ENCODE measurements at places on chromosomes 12 and 14.

DNA sequence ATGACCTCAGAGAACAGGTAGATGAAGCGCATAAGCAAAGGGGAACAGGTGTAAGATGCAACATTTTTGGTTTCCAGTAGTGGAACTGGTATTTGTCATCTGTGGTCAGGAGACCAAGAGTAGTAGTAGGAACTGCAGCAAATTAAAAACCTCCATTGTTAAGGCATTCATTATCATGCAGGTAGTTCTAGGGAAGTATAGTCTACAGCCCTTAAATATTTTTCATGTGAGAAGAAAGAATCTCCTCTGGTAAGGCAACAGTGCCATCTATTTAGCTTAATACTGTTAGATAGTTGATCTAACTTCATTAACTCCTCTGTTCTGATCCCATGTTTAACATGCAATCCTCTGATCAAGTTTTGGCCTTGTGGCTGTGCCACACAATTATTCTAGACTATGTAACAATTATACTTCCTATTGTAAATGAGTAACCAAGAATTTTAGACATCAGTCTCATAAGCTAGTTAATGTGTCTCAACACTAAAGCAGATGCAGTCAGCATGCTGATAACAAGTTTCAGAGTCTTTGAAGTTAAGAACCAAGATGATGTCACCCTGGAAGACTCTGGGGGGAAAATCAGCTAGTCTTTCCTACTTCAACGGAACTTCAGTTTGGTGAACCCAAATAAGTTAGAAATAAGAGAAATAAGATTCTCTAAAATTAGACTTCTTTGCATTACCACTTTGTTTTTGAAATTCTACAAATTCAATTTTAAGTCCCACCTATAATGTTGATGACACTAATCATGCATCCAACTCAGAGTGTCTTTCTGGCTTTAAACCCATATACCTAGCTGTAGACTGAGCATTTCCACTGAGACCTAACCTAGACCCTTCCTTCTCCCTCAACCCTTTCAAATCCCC is 70.9 kb downstream of the STXBP6 start:
- DNase-seq, result no peak

DNA sequence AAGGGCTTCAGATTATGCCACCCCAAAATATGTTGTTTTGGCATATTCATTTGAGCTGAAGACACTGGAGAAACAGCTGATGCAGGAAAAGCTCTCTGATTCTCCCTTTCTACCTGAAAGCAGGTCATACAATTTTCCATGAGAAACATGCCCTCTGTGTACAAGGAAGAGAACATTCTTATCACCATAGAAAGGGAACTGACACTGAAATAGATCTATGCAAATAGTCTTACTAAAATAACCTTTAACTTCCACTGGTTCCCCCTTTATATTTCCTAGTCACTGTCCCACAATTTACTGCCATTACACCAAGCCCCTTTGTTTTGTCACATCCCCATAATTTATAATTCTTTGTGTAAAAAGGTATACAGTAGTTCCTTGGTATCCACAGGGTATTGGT is 9.6 kb upstream of the PHC1 start:
- no peak for DNase-seq

- DNase-seq, result no peak
Observed at GRCh38 chr12:124097701-124098100, 124.7 kb downstream of the ZNF664 start.

- no peak for DNase-seq
Observed at GRCh38 chr14:54803926-54804537, 98.6 kb downstream of the GCH1 start.

- no peak for DNase-seq
Observed at GRCh38 chr12:121181181-121181580, 28.7 kb upstream of the P2RX4 start.

DNA sequence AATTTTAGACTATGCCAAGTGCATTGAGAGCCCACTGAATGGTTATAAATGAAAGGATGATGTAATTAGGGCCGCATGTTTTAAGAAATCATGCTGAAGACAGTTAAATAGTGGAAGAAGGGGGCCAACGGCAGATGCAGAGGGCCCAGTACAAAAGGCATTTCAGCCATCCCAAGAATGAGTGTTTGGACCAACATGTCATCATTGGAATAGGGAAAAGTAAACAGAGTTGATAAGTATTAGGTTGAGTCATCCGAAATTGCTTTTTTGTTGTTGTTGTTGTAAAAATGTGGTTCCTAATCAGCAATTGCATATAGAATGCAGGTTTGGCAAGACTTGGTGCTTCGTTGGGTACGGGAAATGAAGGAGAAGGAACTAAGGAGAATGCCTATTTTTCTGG is 29.5 kb downstream of the BMP4 start:
- DNase-seq, result no peak

- DNase-seq, result no peak
Observed at GRCh38 chr14:75811872-75812499, 150.9 kb downstream of the TTLL5 start.

DNA sequence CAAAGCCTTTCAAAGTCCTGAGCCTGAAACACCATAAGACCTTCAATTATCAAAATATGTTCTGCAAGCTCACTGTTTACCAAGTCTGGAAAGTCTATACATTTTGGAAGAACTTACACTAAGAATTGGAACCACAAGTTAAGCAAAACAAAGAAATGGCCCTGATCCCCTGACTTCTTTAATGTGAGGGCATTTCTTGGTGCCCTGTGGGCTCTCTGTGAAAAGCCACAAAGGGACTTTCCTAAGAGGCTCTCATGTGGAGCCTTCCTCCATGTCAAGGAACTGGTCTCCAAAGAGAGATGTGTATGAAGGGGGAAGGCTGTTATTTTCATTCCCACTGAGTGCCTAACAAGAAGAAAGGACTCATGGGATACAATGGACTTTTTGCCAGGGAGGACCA is 13.5 kb upstream of the MYH6 start:
- no peak for DNase-seq

DNA sequence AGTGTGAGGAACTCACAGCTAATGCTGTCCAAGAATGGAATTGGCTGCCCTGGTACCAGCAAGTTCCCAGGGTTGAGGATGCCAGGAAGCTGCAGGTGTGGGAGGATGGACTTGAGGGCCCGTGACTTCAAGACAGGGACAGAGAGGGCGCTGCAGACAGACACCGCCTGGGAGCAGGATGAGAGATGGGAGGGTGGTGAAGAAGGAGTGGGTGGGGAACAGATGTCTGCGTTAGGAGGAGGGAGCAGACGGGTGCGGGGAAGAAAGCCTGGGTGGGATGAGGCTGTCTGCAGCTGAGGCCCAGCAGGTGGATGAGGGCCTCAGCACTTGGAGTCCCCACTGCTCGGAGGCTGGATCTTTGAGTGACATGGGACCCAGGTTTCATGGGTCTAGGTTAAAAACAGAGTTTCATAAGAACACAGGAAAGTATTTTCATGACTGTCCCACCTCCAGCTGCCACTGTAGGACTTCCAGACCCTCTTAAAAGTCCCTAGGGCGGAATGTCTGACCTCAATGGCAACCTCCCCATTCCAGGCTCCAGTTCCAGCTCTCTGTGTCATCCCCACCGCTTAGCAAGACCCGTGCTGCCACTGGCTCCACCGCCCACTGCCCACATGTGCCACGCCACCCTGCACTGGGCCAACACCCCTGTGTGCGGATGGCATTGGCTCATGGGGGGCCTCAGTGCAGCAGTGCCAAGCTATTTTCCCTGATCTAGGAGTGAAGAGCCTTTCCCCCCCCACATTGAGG is 70.3 kb upstream of the SCN8A start:
- DNase-seq, result no peak

GRCh38 chr12:121112496-121112895 is 20.2 kb upstream of the P2RX7 start:
- no peak for DNase-seq

- DNase-seq, result no peak
Observed at GRCh38 chr14:103594265-103594664, 31.5 kb downstream of the COA8 start.

GRCh38 chr12:68794653-68795251 is 13.2 kb upstream of the MDM2 start:
- no peak for DNase-seq

- DNase-seq, result no peak
Observed at GRCh38 chr12:12091977-12092663, 21.4 kb downstream of the BCL2L14 start.

DNA sequence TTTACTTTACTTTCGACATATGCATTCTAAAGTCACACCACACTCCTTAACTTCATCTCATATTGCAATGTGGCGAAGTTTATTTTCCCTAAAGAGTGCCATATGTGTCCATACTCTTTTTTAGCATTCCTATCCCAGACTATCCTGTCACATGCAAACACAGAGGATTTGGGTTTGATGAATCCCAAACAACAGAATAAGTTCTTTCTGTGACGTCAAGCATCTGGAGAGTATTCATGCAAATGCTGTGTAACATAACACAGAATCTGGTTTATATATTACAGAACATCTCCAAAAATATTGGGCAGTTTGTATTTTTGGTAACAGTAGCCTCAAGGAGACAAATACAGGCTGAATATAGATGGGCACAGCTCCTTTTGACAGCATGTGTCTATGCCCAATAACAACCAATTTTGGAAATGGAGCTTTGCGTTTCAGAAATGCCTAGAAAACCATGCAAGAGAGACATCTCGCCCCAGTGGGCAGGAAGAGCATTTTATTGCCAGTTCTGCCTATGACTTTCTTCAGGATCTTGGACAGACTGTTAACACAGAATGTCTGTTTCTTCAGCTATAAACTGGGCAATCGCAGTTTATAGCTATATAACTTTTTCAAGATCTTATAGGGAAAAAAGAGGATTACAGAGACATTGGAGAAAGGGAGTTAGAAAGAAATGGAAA is 190.8 kb downstream of the ADAMTS20 start:
- no peak for DNase-seq

DNA sequence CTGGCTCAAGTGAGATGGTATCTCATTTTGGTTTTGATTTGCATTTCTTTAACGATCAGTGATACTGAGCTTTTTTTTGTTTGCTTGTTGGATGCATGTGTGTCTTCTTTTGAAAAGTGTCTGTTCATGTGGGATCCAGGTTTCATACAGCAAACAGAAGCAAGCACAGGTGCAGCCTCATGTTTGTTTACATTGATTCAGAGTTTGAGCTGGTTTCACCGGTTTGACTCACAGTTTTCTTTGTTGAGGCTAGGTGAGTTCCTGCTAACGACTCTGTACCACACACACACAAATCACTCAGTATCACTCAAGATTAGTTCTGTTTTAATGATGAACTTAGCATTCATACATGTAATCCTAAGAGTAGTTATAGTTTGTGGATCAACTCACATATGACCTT is 3.7 kb downstream of the OR10G2 start:
- no peak for DNase-seq

- no peak for DNase-seq
Observed at GRCh38 chr12:12018454-12018853, 52.3 kb upstream of the BCL2L14 start.

- peak; percentile 6 for DNase-seq
Observed at GRCh38 chr14:53325176-53325806, 172.2 kb upstream of the DDHD1 start.

GRCh38 chr12:40942326-40942725 is 245.8 kb upstream of the PDZRN4 start:
- DNase-seq, result no peak

DNA sequence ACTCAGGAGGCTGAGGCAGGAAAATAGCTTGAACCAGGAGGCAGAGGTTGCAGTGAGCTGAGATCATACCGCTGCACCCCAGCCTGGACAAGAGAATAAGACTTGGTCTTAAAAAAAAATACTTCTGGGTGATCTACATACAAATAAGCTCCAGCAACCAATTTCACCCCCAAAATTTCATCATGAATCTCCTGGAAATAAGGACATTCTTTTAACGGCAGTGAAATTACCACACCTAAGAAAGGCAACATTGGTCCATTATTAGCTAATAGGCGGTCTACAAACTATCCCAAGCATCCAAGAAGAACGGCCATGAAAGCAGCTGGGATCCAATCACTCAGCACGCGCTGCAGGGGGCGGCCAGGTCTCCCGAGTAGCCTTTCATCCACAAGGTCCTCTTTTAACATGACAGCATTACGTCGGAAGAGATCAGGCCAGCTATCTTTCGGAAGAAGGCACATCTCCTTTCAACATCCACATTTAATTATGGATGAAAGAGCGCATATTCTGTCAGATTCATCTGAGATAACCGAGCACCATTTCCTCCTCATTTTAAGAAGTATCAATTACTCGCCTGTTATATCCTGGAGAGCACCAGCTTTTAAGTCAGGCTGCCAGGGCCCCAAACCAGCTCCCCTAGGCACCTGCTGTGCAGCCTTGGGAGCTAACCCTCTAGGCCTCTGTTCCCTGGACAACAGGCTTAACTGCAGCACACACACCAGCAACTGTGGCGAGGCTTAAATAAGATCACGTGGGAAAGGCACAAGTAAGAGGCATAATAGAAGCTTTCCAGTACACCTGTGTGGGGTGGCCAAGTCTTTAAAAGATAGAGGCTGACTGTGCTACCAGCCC is 4.2 kb downstream of the SLC15A4 start:
- DNase-seq, result no peak

GRCh38 chr12:77995436-77996167 is 164.9 kb downstream of the NAV3 start:
- DNase-seq, result no peak
